ENCODE measurements at places on chromosomes 5 and 9.

DNA sequence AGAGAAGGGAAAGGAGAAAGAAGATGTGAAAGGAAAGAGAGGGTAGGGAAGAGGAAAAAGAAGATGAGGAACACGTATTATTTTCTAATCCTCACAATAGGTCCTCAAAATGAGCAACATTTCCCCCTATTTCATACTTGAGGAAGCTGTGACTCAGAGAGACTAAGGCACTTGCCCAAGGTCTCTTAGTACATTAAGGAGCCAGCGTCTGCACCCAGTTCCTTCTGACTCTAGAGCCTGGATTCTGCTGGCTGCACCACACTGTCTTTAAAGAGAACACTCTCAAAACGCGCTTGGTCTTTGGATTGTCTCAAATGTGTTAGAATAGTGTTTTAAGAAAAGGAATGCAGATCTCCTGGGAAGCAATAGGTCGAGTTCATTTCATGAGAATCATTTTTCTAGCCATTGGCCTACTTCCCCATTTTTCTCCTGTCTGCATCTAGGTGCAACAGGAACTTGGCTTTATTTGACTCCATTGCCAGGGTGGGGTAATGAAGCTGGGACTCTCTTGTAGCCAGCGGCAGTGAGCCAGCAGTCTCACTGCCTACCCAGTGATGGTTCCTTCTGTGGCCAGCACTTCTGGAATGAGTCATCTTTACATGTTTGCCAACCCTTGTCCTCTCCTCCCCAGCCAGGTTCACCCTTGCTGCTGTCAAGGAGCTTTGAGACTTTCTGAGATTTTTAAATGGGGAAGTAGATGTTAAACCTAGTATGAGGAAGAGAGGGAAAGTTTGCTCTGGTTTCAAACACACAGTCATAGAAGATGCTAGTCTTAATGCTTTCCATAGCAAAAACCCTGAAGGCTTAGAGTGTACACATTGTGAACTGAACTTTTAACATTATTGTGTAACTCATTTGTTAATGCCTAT lies 82.7 kb downstream of the DOCK8 start:
- peak; percentile 8 for DNase-seq

- DNase-seq, result no peak
Observed at GRCh38 chr9:96022445-96023051, 147.1 kb downstream of the ERCC6L2 start.

DNA sequence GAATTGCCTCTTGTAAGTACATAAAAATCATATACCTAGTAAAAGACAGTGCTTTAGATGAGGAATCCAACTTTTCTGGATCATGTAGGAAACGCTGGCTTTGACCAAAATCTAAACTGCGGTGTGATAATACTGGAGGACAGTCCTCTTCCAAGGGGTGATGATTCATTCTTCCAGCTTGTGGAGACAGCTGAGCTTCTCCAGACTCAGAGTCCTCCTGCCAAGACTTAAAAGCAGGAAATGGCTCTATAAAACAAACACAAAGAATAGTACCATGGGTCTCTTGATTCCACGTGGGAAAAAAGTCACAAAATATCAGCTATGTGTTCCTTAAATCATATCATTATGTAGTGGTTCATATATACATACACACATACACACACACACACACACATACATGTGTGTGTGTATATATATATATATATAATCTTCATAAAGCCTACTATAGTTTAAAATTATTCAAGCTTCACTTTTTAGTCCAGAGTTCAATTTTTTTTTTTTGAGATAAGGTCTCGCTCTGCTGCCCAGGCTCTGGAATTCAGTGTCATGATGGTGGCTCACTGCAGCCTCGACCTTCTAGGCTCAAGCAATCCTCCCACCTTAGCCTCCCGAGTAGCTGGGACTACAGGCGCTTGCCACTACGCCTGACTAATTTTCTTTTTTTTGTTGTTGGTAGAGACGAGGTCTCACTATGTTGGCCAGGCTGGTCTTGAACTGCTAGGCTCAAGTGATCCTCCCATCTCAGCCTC lies 65.0 kb downstream of the PKD2L2 start:
- no peak for DNase-seq

GRCh38 chr5:42991404-42992087 lies 48.6 kb downstream of the ANXA2R start:
- DNase-seq, result no peak

DNA sequence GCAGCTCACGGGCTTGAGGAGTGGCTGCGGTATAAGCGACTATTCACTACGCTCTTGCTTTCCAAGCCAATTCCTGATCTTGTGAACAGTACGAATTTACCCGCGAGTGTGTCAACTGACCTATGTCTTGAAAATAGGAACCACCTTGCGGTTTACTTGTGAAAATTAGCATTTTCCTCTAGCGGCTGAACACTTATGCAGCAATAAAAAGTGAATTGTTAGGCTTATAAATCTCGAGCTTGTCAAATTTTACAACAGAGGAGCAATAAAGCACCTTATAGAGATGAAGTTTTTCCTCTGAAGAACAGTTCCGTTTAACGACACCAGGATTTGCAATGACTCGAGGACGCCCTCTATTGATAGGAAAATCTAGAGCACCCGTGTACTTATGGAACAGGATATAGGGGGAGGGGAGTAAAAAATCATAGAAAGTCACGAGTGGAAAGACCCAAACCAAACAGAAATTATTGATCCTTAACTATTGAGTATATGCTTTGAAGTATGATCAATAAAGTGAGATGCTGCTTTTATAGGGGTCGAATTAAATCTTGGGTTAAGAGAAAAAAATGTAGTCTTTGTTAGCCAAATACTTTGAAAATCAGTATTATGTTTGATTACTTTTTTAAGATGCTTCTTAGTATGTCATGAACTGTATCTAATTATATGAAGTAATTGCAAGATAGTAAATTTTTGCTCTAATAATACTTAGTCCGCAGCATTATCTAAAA lies 1.9 kb upstream of the RGMB start:
- peak; percentile 93 for DNase-seq

- peak; percentile 81 for DNase-seq
Observed at GRCh38 chr9:137029058-137029936, 1.3 kb upstream of the ABCA2 start.

Measured in NAMALWA (cell line).